ENCODE measurements at places on chromosomes 6 and 20. TPM values are rescaled to one million over a fixed set of nuclear protein-coding genes. Genes with fewer than 3 reads are reported as not detected.
A peak's percentile ranks its signal among the peaks of the same experiment; 100 is the strongest.

DNA sequence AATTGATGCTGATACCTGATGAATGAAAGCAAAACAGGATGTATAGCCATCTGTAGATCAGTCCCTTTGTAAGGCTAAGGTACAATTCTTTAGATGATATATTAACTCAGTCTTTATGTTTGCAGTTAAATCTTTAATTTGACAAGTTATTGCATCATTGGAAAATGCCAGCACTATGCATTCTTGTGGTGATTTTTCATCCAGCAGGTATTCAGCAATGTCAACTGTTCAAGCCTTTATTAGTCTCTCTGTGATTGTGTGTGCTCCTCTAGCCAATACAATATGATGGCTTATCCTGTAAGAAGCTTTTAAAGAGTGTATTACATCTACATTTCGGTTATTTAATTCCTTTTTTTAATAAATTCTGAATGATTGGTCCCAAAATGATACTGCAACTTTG is 34.3 kb downstream of the HLA-DMB start:
- DNase-seq, result no peak

DNA sequence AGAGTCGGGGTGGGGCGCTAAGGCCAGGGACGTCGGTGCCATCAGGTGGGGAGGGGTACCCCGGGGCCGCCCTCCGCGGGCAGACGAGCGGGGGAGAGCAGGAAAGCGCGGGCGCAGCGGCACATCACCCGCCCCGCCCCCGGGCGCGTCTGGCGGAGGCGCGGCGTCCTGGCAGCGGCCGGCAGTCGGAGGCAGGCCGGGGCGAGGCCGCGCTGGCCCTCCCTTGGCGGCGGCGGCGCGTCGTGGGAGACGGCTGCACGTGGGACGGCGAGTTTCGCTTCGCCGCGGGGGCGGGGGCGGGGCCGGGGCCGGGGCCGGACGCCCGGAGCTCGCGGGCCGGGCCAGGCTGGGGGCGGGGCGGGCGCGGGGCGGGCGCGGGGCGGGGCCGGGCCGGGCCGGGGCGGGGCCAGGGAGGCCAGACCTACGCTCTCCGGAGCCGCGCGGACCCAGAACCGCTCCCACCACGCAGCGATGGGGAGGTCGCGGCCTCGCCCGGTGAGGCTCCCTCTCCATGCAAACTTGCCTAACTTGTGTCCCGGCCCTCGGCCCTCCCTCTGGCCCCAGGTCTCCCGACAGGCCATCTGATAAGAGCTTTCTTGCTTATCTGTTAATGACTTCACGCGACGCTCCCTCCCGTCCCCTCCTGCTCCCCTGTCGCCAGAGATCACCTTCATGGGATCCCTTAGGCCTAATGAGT is 12.5 kb downstream of the ITPR3 start:
- peak; percentile 83 for DNase-seq

- DNase-seq, result no peak
These were observed 87.1 kb downstream of the INSM1 start for GRCh38 chr20:20454850-20455627.

- no peak for DNase-seq
These were observed 34.0 kb downstream of the NCOA6 start for GRCh38 chr20:34791289-34792020.

GRCh38 chr6:17712576-17712975 is 5.9 kb upstream of the NUP153 start:
- no peak for DNase-seq

MCM8 gene
- 4.6 TPM for total RNA-seq

- no peak for DNase-seq
These were observed 477.1 kb downstream of the BTBD3 start for GRCh38 chr20:12394786-12395185.

- no peak for DNase-seq
These were observed 21.7 kb upstream of the MMS22L start for GRCh38 chr6:97304701-97305100.

TRIM31 gene
- total RNA-seq, result 278 TPM

GRCh38 chr6:168596344-168596743 is 155.4 kb downstream of the SMOC2 start:
- DNase-seq, result no peak

GRCh38 chr6:148999929-149000468 is 253.2 kb downstream of the UST start:
- DNase-seq, result peak; percentile 25

DNA sequence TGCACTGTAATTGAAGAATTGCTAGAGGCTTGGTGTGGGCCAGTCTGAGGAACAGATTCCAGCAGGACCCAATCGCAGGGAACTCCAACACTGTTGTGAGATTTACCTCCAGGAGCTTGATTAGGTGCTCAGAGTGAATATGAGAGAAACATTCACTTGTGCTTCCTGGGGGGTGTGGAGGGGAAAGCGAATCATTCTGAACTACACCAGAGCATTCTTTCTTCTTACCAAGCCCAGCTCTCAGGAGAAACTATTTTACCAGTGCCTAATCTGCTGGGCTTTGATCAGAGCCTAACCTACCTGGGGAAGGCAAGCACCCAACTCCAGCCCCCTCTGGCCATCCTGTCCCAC is 7.4 kb upstream of the SIRPB1 start:
- DNase-seq, result no peak

DNA sequence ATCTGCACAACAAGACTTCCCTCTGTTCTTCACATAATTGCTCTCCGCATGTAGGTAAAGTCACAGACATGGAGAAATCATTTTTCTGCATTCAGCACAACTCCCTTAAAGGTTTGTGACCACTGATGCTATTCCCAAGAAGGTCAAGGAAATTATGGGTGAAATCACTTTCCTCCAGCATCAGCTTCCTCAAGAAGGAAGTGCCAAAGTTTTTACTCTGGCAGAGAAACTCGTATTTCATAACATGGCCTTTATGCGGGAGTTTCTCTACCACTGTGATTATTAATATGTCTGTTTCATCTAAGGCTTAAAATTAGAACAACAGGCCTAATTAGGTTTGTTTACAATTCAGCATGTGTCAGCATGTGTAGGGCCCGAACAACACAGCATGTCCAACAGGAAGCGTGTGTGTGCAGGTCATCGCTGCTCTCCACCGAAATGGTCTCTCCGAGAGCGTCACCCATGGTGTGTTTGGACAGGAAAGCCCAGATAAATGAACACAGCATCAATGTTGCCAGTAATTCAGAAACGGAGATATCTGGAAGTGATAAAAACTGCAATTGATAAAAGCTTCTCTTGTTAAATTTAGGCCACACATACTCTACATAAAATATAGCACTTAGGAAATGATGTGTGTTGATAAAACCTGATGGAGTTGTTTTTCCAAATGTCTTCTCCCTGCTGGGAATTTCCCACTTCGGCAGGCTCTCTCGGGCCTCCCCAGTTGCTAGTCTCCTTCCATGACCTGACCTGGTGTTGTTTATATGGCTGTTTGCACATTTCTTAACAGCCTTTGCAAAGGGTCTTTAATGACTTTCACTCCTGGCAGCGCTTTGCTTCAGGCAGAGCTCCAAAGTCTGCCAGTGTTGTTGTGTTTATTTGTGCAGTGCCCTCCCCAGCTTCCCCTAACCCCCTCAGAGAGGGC is 265.1 kb upstream of the CEP162 start:
- DNase-seq, result no peak

DNA sequence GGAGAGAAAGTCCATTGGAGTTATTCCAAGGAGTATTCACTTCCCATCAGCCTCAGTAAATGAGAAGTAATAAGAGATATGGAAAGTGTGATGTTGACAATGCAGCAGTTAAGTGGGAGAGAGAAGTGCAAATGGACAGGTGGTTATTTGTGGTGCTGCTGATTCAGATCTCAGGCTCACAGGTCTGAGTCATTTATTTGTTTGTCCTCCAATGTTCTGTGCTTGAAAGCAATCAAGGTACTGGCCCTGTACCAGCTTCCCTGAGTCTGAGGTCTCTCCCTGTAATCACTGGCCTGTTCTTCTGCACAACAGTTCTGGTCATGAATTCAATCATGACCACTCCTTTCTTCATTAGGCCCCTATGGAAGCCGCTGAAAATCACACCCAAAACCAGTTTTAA is 827.7 kb downstream of the MAFB start:
- DNase-seq, result no peak

DNA sequence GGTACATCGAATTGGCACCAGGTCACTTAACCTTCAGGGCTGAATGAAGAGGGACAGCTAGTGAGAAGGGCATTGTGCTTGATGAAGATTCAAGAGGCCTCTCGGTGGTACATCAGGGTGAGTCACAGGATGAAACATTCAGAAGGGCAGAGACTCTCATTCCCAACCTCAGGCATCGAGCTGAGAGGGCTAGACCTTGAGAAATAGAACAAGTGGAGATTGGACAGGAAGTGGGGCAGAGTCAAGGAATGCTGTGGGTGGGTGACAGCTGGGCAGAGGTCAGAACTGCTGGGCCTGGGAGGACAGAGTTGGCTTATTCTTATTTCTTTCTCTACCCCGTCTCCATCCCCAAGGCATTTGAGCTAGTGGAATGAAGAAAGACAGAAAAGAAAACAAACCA is 126.0 kb downstream of the SCML4 start:
- no peak for DNase-seq

DNA sequence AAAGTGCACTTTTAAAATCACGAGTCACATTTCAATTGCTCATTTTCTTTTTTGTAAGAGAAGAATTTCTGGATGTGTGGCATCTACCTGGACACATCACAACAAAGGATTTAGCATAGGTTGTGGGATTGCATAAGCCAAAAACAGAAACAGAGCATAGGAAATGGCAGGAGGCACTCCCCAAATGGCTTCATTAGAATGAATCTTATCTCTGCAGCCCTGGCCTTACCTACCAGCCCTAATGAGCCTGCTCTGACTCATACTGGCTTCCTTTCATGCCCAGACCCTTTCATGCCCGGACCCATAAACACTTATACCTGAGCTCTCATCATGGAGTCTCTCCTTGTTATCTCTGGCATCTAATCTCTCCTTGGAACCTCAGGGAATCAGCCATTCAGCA is 23.9 kb upstream of the SPTLC3 start:
- DNase-seq, result no peak

- DNase-seq, result no peak
These were observed 36.9 kb downstream of the TRPC4AP start for GRCh38 chr20:35055445-35056276.

VTA1 gene
- total RNA-seq, result 52.0 TPM

- no peak for DNase-seq
These were observed 11.1 kb downstream of the SAMD3 start for GRCh38 chr6:130211691-130212090.

DNA sequence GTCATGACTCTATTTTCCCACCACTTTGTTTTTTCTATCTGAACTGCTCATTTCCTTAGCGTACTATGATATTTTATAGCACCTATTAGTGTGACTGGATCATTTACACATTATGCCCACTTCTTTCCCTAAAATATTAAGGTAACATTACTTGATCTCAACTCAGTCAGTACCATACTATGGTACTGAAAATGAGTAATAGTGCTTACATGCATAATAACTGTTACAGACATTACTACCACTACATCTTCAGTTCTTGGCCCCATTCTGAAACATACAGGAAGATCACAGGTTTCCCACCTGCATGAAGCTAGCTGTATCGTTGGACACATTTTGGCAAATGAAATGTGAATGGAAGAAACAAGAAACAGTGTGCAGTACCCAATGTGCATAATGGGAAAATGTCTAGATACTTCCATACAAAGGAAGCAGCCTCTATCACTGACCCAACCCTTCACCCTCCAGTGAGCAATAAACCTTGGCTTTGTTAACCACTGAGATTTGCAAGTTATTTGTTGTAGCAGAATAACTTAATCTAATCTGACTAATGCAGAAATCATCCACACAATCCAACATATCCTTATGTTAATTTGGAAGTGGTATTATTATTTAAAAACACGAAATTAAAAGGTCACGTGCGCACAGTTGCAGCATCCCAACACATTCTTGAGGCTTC is 108.6 kb upstream of the DOK5 start:
- DNase-seq, result no peak

DNA sequence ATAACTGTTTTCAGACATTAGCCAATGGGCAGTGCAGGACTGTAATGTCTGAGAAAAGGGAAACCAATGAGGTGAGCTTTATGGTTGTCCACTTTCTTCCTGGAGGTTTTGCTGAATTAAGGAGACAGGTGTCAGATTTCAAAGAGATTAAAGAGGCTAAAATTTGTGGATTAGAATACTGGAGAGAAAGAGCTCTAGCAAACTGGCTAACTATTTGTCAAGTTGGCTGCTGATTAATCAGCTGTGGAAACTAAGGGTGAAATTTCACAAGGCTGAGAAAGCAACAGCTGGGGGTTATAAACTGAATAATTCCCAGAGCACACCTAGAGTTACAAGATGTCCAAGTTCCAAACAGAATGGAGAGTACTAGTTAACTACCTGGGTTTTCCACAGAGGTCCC is 198.9 kb downstream of the TBC1D32 start:
- no peak for DNase-seq

DNA sequence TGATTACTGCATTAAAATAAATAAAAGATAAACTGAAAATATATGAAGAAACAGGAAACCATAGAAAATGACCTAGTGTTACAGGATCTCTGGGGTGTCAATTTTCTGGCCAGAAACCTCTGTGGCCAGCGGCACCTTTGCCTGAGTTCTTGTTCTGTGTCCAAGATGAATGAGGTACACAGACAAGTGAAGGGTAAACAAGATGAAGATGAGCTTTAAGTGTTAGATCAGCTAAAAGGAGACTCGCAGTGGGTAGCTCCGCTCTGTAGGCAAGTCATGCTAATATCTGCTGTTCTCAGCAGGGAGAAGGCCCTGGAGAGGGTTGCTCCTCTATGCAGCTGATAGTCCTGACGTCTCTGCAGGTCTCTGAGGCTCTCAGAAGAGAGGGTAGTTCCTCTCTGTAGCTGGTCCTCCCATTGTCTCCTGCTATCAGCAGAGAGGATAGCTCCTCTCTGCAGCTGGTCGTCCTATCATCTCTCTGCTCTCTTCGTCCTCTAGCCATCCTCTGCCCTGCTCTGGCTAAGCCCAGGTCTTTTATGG is 35.9 kb upstream of the TBC1D22B start:
- no peak for DNase-seq

DNA sequence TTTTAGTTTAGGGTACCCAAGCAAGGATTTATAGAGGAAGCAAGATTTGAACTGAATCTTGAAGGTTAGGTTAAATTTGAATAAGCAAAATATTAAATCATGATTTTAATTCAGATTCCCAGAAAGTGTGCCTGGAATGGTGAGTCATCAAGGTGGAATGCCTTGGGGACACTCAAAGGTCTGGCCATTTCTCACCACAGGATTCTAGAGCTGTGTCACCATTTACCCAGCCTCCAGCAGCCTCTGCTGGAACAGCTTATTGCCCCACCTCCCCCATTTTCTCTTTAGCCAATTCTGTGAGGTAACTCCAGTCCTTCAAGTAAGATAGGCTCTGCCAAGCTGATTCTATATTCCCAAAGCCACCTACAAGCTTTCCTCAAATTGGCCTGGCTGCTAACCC is 181.4 kb downstream of the SIM1 start:
- no peak for DNase-seq

- no peak for DNase-seq
These were observed 293.5 kb downstream of the LRFN2 start for GRCh38 chr6:40293460-40294185.

All from left colon (tissue), 2 donors.